ENCODE measurements at places on chromosomes 2 and 18.

DNA sequence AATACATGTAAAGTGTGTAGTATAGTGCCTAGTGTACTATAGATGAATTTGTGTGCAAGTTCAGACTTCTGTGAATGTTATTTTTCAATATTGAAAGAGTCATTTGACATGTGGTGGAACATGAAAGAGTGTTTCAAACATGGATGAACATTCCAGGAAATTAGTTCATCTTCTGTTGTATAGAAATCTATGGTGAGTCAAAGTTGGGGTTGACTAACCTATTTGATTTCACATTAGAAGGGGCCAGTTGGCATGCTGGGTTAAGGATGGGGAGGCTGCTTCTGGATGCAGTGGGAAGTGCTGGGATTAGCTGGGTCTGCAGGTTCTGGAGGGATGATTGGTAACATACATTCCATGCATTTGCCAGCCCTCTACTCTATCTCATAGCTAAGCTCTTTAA, 50.6 kb downstream of the LYPD6B start:
- no peak for DNase-seq

GRCh38 chr2:226487573-226487972, 312.0 kb downstream of the IRS1 start:
- DNase-seq, result no peak

- no peak for DNase-seq
These were observed 55.9 kb downstream of the NXPH2 start for GRCh38 chr2:138724327-138724726.

DNA sequence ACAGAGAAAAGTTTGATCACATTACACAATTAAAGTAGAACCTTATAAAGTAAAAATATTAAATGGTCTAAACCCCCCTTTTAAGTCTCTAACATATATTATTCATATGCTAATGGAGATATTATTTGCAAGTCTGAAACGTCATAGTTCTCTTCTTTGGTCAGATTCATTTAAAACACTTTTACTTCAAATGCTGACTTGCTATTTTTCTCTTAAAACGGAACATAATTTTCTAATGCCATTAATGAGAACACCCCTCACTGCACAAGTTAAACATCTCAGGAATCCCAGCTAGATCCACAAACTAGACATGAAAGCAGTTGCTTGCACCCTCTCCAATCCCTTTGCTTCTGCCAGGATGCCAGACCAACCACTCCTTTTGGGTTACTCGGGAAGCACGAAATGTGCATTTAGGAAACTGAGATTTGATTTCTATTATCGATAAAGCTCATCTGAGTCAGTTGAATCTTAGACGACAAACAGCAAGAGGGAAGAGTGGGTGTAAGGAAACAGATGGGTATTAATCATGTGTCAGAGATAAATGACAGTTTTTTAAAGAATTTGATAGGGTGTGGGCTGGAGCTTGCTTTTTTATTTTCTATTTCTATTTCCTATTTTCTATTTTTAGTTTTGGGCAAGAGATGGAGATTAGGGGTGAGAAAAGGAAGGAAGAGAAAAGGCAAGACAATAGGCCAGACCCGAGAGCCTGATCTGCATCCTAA, 1.5 kb downstream of the ADD2 start:
- no peak for DNase-seq

DNA sequence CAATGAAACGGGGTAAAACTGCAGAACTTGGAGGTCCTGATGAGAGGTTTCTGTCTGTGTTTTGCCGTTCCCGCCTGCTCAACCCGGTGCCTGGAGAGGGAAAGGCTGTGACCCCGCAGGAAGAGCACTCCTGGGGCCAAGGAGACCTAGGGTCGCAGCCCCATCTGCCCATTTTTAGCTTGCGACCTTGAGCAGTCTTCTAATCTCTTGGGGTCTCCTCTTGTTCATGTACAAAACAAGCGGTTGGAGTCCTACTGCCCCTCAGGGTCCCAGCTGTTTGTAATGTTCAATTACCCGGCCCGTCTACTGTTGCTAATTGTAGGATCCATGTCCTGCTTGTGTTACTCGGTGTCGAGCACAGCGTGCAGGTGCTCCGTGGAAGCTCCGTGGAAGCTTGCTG, 104.5 kb downstream of the PTGR3 start:
- no peak for DNase-seq

GRCh38 chr2:10845640-10846039, 33.1 kb upstream of the PDIA6 start:
- no peak for DNase-seq

DNA sequence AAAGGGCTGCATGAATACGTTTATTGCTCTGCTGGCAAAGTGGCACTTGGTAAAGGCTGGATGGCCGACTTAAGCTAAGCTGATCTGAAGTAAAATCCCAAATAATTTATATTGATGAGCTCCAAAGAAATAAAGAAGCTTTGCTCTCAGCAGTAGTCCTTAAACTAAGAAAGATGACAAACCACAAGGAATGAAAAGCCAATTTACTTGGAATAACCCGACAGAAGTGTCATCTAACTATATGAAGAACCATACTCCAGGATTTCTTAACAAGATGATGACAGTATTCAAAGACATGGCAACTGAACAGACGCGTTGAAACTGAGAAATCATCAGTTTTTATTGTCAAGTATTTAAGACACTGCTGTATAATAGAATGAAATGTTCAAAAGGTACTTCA, 294.1 kb downstream of the PDE11A start:
- DNase-seq, result no peak

GRCh38 chr18:34729264-34729663, 19.2 kb downstream of the DTNA start:
- DNase-seq, result no peak

GRCh38 chr2:40540026-40540425, 88.1 kb upstream of the SLC8A1 start:
- DNase-seq, result no peak

DNA sequence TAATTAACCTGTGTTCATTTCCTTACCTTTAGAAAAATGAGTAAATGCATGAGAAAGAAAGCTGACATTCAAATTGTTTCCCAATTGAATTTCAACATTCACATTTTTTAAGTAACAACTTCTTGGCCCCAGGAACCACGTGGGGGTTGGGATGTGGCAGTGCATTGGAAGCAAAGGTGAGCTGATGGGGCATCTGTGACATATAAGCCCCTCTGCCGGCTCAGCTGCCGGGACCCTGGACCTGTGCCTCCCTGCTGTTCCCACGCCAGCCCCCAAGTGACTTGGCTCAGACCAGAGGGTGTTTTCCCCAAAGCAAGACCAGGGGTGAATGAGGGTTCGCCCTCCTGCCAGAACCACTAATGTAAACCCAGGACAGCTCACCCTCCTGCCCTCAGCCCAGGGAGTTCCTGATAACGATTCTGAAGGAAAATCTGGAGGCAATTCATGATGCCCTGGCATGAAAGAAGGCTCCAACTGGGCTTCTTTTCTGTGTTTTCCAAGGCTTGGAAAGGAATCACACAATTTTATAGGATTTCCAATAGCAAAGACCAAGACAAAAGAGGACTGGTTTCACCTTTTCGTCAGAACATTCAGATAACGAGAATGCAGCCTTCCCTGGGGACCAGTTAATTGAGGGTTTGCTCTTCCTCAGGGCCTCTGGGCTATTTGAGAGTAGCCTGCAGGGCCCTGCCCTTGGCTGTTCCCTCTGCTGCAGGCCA, 193.2 kb upstream of the TWIST2 start:
- no peak for DNase-seq

DNA sequence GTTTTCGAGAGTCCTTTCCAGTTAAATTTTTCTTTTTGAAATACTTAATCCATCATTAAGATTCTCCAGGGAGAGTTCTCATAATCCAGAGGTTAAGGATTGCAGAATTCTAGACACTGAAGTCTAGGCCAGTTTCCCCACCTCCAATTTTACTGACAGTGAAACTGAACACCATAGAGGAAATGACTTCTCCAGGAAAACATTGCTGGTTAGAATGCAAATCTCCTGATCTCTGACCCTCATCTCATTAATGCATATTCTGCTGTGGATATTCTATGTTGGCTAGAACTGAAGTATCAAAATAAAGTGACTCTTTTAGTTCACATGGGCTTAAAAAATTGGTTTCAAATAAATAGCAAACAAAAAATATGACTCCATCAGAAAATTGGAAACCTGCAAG, 105.8 kb upstream of the UGP2 start:
- DNase-seq, result no peak

DNA sequence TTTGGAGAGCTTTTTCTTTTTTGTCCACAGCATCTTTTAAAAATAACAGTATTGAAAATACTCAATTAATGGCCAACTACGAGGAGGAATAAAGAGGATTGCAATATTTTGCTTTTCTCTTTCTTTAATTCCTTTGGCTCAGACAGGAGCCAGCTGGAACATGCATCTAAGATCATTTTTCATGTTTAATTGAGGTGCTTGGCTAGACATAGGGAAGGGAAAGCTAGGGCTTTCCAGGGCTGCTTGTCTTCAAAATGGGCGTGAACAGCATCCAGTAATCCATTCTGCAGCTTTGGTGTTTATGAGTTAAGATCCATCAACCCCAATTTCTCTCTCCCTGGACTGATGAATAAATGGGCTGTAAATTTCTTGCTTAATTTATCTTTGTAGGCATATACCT, 323.0 kb downstream of the PTPRM start:
- DNase-seq, result no peak

GRCh38 chr2:199848389-199849130, 2.4 kb downstream of the FTCDNL1 start:
- DNase-seq, result no peak

- no peak for DNase-seq
These were observed 17.0 kb downstream of the HNRNPA3 start for GRCh38 chr2:177229442-177230242.

Measured in RWPE2 (cell line).